ENCODE measurements at places on chromosomes 5 and 9.

- DNase-seq, result no peak
Observed at GRCh38 chr5:176902102-176902814, 3.1 kb upstream of the HK3 start.

DNA sequence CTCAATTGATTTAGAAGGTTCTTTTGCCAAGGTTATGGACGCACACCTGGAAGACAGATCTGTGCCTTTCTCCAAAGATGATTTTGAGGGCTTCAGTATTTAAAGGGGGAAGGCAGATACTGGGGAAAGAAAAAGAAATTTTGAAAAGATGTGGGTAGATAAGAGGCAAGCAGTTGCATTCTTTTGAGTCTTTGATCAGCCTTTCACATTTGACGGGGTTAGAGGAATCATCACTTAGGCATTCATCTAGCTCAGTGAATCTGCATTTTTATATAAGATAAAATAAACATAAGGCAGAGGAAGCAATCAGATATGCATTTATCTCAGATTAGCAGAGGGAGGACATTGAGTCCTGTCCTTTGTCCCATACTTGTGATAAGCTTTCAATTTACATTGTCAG, 243.4 kb upstream of the RAI14 start:
- DNase-seq, result no peak

GRCh38 chr5:51678330-51678729, 295.1 kb downstream of the ISL1 start:
- DNase-seq, result no peak

- DNase-seq, result no peak
Observed at GRCh38 chr5:53454719-53455000, 25.8 kb upstream of the FST start.

GRCh38 chr9:136916330-136917184, 28.0 kb downstream of the FBXW5 start:
- DNase-seq, result no peak

GRCh38 chr9:131485728-131486422, 16.8 kb upstream of the POMT1 start:
- no peak for DNase-seq

GRCh38 chr5:74040811-74041491, 415.0 kb downstream of the ARHGEF28 start:
- no peak for DNase-seq

DNA sequence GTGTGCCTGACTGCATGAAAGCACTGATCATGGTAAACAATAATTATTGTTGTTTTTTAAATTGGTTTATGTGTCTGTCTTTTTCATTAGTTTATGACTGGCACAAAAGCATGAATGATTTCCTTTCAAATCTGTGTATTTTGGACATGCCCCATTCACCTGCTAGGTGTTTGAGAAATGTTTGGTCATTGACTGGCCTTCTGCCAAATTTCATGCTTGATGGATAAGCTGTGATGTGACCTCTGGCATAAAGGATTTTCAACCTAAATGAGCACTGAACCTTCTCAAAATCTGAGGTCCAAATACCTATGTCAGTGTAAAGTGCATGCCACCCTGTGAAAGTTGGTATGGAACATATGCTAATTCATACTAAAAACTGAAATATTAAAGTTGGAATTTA, 204.5 kb downstream of the BRINP1 start:
- no peak for DNase-seq

DNA sequence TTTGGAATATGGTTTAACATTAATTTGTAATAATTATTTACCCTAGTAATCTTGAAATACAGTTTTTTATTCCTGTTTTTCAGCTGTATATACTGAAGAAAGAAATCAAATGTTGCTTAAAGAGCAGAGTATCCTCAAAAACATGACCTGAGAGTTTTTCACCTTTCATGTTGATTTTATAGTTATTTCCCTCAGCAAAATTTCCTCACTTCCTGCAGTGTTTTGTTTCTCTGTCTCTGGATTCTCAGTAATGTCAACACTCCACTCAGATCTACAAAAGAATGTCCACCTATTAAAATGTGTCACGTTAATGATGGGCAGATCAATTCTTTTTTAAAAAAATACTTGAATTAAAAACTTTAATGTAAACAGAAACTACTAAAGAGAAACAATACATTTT, 398.3 kb downstream of the ANXA1 start:
- DNase-seq, result no peak

GRCh38 chr5:116492016-116492623, 82.5 kb downstream of the SEMA6A start:
- DNase-seq, result no peak

GRCh38 chr9:114825126-114825795, 19.4 kb upstream of the TNFSF15 start:
- no peak for DNase-seq

- DNase-seq, result no peak
Observed at GRCh38 chr5:72849546-72849945, 33.1 kb downstream of the TNPO1 start.

- no peak for DNase-seq
Observed at GRCh38 chr5:174920906-174921550, 196.6 kb downstream of the MSX2 start.

- DNase-seq, result no peak
Observed at GRCh38 chr5:107646418-107646817, 24.3 kb downstream of the EFNA5 start.

- no peak for DNase-seq
Observed at GRCh38 chr9:135346438-135347050, 133.0 kb upstream of the PPP1R26 start.

DNA sequence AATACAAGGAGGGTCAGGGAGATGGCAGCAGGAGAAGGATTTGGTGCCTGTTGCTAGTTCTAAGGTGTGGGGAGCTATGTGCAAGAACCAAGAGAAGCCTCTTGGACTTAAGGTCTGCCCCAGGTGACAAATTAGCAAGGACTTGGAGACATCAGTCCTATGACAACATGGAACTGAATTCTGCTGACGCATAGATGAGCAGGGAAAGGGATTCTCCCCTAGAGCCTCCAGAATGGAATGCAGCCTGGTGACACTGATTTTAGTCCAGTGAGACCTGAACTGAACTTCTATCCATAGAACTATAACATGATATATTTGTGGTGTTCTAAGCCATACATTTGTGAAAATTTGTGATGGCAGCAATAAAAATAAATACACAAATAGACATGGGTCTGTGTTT, 215.6 kb downstream of the ESM1 start:
- no peak for DNase-seq

- no peak for DNase-seq
Observed at GRCh38 chr9:33329117-33329563, 38.8 kb downstream of the NFX1 start.

GRCh38 chr9:102519423-102519822, 475.7 kb upstream of the CYLC2 start:
- DNase-seq, result no peak

DNA sequence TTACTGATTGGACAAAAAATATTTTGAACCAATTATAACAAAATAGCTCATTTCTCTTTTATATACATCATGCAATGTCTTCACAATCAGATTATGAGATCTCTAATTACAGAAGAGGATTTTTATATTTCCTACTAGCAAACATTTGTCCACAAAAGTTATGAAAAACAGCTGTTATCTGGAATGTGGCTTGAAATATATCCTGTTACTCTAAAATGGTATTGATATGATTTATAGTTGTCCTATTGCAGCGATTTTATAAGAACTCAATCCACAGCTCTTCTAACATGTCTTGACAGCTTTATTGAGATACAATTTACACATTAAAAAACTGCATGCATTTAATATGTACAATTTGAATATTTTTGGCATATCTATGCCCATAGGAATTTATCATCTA, 779.9 kb upstream of the ACO1 start:
- DNase-seq, result no peak

DNA sequence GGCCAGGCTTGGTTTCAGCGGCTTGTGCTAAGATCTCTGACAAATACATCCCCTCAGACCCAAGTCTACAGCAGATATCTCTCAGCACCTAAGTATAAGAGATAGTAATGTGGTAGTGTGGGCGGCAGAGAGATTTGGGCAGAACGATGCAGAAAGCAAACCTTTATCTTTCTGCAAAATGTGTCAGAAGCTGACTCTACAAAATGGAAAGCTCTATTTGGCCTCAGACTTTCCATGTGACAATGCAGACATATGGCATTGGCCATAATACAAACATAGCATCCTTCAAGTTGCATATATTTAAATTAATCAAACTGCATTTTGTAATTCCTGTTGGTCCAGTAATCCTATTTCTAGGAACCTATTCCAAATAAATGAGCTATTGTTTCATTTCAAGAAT, 102.5 kb upstream of the RAI14 start:
- DNase-seq, result no peak

DNA sequence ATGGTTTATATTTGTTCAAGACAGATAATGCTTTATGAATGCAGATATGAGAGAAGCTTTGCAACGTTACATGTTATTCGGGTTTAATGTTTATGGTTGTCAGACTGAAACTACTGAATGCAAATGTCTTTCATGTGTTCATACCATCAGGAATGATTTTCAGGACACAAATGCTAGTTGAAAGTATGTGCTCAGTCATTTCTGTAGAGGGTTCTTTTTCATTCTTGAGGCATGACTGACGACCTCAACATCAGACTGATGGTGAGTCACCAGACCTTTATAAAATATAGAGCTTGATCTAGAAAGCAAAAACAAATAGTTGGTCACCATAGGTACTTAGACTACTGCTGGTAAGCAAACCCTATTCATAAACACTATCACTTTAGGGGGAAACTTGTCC, 287.3 kb upstream of the NUDT12 start:
- no peak for DNase-seq

DNA sequence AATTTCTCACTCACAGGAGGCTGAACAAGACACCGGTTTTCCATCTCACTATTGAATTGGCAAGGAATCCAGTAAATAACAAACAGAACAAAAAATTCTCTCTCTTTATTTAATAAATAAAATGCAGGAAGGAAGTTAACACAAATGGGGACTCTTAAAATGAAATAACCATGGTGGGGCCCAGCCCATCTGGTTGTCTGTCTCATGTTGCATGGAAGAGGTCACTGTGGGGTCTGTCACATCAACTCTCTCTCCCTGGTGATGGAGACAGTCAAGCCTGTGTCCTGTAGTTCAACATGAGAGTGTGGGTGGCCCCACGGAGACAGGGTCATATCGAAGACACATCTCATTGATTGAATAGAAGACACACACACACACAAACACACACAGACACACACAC, 297.7 kb downstream of the IRX2 start:
- no peak for DNase-seq

- no peak for DNase-seq
Observed at GRCh38 chr9:121182989-121183388, 18.7 kb downstream of the RAB14 start.

GRCh38 chr5:156819537-156819936, 30.6 kb upstream of the PPP1R2B start:
- no peak for DNase-seq

GRCh38 chr9:114287763-114288192, 35.1 kb upstream of the ORM1 start:
- DNase-seq, result no peak

GRCh38 chr9:4657426-4658159, 4.5 kb upstream of the PLPP6 start:
- DNase-seq, result no peak

GRCh38 chr9:115262952-115263351, 145.0 kb upstream of the TNC start:
- no peak for DNase-seq

DNA sequence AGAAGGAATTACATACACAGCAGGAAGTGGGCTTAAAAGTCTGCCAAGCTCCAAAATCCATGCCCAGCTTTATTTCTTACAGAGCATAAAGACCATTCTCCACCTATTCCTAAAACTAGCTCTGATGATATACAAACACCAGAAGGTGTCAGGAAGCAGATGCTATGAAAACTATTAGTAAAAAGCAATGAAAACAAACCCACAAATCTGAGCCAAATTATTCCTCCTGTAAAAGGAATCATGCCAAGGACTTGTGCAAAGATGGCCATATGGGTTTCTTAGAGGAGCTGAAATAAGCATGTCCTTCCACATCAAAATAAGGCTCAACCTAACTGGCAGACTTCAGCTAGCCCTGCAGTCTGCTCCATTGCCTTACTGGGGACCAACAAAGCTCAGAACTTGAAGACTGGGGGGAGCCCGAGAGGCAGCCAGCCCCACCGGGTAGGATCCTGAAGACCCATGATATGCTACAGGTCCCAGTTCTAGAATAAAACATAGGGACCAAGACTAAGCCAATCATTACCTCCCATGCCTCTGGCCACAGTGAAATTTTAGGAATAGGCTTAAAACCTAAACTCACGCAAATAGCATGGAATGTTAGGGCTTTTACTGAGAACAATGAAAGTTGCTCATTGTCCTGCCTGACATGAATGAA, 42.8 kb upstream of the GABRP start:
- DNase-seq, result no peak

DNA sequence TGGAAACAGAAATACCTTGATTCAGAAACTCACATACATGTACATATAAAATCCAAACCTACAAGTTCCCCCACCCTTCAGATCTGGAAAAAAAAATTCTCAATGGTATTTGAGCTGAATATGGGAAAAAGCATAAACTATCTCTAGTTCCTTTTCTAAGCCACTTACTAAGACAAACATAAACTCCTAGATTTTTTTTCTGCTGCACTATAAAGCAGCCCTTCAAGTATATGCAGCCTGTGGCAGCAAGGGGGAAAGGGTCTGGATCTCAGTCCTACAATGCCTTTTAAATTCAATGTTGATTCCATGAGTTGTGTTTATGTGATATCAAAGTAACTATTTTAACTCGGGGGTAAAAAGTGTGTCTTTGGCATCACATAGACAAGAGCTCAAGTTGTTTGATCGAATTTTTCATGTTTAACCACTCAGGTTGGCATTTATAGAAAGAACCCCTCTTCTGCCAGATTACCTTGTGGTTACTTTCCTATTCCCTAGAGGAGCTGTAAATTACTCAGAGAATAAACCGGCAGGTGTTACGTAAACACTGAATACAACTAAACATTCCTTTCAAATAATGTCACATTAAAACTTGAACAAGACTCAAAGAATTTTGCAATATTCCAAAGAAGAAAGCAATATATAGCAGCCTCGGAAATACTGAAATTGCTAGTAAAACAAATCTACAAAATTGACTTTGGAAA, 91.8 kb upstream of the FER start:
- no peak for DNase-seq

GRCh38 chr9:127742435-127743088, 7.5 kb upstream of the TOR2A start:
- no peak for DNase-seq

Measured in activated T-helper 1 cell treated with Interleukin-2 at 50 U/mL for 16 hours (primary cell).